Umbilical cord (tissue), 2 donors: ENCODE measurements at places on chromosomes 7 and 10.

DNA sequence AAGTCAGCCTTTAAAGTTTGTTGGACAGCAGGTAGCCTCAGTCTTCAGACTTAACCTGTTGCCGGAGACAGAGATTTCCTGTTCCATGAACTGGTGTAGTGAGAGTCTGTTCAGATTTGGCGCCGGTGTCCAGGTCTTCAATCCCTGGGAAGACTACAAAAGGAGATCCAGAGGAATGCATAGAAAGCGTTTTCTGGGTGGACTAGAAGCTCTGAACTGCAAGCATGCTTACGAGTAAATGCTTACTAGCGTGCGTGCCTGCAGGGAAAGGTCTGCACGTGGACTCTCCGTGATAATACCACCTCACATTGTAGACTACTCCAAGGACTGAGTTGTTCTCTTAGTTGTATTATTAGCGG lies 878 bp downstream of the GLRX3 start:
- no peak for DNase-seq

DNA sequence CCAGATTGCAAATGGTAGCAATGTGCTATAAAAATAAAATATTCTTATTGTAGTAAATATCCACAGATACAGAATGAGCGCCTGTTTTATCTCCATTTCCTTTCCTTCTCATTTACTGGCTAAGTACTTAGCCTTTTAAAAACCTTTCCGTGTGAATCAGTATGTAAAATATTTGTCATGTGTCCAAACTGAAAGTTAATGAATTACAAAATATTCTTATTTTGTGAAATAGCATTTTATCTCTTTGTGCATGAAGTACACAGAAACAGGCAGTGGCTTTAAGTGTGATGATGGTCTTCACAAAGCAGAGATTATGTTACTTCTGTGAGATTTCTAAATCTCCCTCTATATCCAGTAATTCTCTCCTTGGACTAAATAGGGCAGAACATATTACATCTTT lies 56.7 kb upstream of the KIAA1217 start:
- peak; percentile 57 for DNase-seq

DNA sequence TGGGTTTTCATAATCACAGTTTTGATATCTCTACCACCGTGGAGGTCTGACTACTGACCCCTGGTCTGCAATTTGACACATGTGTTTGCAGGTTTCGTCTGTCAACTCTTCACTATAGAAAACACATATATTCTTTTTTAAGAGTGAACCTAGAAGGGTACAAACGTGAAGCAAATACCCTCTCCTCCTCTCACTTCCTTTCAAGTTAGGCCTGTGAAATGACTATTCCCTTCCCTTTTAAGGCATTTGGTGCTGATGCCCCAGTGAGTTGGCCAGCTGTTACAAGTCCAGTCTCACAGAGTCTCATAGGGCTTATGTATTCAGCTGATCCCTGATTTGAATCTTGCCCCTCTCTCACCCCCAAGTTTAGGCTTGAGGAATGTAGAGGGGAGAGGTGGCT lies 742.0 kb upstream of the IGFBP3 start:
- DNase-seq, result no peak

DNA sequence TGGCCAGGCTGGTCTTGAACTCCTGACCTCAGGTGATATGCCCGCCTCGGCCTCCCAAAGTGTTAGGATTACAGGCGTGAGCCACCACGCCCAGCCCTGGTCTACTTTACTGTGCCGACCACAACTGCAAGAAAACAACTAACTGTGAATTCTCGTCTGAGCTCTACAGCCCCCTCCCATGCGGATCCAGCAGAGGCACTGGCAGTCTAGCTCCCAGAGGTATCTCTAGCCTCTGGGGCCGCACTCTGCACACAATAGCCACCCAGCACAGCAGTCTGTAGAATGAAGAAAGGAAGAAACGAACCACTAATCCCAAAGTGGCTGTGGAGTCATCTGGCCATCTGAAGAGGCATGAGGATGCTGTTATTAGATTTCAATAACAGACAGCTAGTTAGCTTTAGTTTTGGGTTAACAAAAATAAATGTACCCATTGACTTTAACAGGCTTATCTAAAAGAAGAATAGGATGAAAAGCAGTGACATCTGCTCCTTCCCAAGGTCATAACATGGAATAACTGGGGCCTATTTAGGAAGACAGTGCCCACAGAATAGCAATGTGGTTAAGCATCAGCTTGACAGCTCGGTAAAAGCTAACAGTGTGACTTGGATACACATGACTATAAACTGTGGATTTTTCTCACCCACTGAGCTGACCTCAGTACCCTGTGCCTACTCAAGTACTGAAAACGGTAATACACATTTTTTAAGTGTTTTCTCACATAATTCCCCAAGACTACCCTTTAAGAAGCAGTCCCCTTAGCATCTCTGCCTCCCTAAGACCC lies 131.9 kb downstream of the TNS3 start:
- DNase-seq, result no peak

GRCh38 chr10:58701405-58702135 lies 188.9 kb downstream of the BICC1 start:
- DNase-seq, result peak; percentile 14

DNA sequence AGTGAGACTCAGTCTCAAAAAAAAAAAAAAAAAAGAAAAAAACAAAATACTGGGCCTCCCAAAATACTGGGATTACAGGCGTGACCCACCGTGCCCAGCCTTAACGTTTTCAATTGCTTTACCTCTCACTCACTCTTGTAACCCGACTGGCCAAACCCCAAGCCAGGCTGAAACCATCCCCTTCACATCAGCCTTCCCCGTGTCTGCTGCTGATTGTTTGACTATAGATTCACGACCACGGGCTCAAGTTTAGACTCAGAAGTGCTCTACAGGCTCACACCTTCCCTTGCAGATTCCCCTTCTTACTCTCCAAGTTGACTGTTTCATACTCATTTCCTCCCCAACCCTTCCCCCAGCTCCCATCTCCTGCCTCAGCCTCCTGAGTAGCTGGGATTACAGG lies 22.3 kb downstream of the TYW1 start:
- DNase-seq, result no peak

DNA sequence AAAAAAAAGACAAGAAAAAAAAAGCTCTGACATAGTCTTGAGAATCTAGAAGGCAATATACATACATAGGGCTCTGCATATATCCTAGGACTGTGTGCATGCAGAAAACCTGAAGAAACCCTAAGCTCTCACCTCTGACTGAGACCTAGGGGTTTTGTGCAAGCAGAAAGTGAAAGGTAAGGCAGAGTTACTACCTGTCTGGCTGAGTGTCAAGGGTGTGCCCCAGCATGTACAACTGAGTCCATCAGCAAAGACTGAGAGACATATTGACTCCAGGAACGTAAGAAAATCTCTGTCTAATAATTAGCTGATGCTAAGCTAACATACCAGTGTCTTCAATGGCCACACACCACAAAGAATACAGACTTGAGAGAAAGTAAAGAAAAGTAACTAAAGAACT lies 16.3 kb upstream of the HNRNPH3 start:
- no peak for DNase-seq

- DNase-seq, result peak; percentile 89
Observed at GRCh38 chr10:3776796-3777571, 8.0 kb downstream of the KLF6 start.

GRCh38 chr10:60878224-60878623 lies 65.8 kb downstream of the RHOBTB1 start:
- no peak for DNase-seq

DNA sequence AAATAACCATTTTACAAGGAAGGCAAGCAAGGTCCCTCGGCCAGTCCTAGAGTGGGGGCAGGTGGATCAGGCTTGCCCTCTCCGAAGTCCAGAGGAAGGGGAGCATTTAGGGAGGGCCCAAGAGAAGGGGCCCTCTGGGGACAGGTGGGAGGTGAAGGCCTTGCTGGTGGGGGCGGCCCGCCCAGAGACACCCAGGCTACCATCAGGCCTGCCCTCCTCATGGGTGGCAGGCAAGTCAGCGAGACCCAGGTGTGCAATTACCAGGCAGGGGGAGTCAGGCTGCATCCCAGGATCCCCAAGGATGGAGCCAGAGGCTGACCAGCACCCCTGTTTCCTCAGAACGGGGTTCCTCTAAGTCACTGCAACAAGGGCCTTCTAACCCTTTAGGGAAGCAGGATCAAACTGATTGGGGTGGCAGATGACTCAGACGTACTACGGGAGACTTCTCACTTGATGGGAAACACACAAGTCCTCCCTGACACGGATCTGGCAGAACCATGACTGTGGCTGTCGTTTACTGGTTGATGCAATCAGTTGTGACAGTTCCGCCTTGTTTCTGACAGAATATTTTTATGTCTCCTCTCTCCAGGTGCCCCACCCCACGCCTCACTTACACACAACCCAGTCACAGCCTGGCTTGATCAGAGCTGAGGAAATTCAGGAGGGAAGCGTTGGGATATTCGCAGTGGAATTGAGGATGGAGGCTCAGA lies 8.2 kb downstream of the LOXL4 start:
- DNase-seq, result no peak

GRCh38 chr7:157522954-157523353 lies 186.2 kb downstream of the DNAJB6 start:
- no peak for DNase-seq

GRCh38 chr10:42428534-42428933 lies 209.8 kb downstream of the ZNF33B start:
- no peak for DNase-seq

DNA sequence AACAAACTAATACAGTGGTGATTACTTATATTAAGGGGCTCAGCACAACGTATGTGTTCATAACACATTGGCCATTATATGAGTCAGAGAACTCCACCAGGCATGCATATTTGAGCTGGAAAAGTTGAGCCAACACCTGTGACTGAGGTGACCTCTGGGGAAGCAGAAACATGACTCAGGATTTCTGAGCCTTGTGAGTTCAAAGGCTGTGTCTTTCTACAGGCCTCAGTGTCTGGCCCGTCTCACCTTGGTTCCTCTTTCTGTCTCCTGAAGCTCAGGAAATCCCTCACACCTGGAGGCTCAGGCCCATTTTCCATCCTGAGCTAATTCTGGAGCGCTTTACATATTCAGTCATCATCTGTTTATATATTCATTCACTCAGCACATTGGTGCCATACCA lies 230.9 kb upstream of the AGK start:
- no peak for DNase-seq

DNA sequence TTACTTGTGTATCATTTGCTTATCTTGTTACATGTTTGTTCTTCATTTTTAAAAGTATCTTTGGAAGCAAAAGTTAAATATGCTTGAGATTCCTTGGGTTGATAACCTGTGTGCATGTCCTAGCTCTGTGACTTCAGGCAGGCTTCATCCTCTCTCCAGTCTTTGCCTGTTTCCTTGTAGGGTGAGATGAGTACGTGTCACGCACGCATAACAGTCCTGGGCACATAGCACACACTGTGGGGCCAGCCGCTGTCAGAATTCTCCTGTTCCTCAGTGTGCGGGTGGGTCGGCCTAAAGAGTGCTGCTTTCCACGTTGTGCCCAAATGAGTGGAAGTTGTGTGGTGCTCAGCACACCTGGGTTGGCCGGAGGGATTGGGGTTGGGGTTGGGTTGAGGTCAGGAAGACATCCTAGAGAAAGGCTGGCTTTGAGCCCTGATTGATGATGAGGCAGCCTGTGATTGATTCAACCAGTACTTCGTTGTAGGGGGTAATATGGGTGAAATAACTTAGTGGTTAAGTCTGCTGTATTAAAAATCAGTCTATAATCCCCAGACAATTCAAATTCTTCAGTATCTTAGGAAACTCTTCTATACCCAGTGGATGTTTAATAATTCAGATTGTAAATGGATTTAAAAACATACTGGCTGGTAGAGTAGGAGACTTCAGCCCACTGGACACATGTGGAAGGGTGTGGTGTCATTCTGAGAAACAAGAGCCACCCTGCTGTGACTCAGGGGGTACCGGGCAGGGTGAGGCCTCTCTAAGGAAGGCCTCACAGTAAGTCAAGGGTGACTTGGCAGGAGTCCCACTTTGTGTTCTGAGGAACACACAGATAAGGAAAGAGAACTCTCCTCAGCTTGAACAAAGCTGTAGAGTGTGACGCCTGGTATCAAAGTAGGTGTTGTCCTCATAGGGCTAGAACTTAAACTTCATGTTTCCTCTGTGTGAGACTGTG lies 54.8 kb downstream of the DAGLB start:
- peak; percentile 80 for DNase-seq

DNA sequence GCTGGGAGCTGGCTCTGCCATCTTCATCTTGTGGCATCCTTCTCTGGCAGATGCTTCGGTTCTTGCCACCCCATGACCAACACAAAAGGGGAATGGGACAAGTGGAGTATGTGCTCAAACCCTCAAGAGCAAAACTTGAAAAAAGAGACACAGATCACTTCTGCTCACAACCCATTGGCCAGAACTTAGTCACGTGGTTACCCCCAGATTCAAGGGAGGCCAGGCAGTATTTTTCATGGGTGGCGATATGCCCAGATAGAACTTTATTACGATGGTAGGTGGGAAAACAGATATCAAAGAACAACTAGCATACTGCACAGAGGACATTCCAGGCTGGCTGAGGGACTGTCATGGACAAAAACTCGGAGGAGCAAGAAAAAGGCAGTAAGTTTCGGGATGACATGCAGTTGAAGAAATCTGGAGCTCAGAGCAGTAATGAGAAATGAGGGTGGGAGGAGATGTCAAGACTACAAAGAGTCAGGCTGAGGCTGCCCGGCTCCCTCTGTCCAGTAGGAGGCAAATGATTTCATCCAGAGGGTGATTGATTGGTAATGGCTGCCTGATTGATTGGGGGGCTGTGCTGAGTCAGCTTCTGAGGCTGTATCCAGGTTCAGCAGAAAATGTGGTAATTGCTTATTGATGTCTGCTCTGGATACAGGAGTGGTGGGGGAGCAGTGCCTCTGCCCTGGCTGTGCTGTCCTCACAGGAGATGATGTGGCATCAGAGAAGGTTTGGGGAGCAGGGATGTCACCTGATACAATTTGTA lies 25.3 kb downstream of the COL13A1 start:
- DNase-seq, result no peak

DNA sequence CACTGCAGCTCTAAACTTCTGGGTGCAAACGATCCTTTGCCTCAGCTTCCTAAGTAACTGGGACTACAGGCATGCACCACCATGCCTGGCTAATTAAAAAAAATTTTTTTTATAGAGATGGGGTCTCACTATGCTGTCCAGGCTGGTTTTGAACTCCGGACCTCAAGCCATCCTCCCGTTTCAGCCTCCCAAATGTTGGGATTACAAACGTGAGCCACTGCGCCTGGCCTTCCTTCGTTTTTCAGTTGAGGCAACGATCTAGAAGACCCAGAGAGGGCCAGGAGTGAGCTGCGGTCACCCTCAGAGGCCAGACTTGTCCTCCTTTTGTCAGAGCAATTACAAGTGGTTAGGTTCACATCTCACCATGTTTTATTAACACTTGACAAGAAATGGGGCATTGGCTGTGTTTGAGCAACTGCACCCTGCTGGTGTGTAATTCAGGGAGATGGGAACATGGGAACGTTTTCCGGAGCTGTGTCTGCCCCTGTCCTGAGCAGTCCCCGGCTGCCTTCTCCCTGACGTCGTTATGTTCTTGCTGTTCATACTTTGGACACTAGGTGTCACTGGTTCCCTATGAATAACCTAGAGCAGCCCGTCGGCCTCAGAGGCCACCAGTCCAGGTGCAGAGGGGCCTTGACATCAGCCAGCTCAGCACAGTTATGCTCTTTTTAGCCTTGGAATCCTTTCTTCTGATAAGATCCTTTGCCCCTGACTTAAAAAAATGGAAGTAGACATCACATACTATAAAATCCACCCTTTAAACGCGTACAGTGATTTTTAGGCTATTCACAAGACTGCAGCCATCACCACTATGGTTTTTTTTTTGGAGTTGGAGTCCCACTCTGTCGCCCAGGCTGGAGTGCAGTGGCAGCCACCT lies 375.0 kb downstream of the TYW1 start:
- peak; percentile 77 for DNase-seq

GRCh38 chr10:95819620-95820329 lies 63.8 kb downstream of the ENTPD1 start:
- DNase-seq, result no peak

GRCh38 chr7:101241443-101242349 lies 3.2 kb downstream of the FIS1 start:
- no peak for DNase-seq
